Activated CD8-positive, alpha-beta memory T cell treated with anti-CD3 and anti-CD28 coated beads for 1 hour (primary cell): ENCODE measurements at places on chromosomes 16 and 17.

DNA sequence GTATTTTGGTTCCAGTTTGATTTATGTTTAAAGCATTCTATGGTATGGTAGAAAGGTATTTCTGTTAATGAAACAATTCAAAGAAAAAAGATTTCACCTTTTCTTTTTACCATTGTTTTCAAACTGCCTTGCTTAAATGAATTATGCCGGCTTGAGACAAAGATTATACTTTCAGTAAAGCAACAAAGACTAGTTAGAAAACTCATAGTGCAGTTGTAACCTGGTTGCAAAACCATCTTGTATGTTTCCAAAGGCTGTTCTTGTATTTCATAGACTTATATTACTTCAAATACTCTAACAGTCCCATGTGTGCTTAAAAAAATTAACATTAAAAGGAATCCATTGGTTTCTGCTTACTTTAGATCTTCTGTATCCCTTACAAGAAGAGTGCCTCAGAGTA lies 118.5 kb upstream of the NACA2 start:
- no peak for DNase-seq

GRCh38 chr17:50954641-50955121 lies 88.5 kb upstream of the TOB1 start:
- no peak for DNase-seq

DNA sequence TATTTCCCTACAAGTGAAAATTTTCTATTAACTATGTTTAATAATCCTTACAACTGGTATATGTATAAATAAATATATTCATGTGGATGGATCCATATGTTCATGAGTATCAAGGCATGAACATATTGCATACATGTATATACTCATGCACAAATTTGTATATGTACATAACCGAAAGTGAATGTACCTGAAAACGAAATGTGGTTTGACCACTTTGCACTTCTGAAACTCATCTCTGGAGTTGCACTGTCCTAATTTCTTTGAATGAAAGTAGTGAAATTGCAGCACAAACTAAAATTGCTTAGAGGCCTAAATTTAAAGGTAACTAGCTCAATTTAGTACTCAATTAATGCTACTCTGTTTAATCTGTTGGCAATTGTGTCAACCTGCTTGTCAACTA lies 27.4 kb upstream of the GNAO1 start:
- DNase-seq: no peak

DNA sequence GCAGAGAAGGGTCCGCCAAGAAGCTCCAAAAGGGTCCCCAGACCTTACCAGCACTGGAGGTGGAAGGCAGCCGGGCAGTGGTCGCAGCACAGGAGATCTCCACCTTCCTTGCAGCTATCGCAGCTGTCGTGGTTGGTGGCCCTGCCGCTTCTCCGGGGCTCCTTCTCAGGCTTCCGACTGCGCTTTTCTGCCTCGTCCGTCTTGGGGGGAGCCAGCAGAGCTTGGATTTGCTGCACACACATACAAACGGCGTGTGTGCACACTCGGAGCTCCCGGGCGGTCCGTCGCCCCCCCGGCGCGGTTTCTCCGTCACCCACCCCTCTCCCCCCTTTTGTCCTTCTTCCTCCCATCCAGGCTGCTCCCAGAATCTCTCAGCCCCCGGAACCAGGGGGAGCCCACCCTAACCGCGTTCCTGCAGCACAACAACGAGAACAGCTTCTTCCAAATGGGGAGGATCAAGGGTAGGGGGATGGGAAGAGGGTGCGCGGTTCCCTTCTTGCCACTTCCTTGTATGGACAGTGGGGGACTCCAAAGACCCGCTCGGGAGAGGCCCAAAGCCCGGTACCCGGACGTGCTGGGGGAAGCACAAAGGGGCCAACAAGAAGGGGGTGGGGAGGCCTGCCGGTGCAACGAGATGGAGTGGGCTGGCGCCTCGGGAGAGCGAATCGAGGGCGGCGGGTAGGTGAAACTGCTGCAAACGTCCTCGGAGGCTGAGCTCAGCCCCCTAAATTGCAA lies 1.1 kb downstream of the PHF12 start:
- DNase-seq: no peak

GRCh38 chr16:1492082-1492922 lies 858 bp upstream of the TELO2 start:
- DNase-seq: no peak

GRCh38 chr17:31583772-31584356 lies 192.4 kb downstream of the RAB11FIP4 start:
- no peak for DNase-seq

- DNase-seq: no peak
Measured at GRCh38 chr16:15865742-15866141, 8.9 kb upstream of the MYH11 start.

DNA sequence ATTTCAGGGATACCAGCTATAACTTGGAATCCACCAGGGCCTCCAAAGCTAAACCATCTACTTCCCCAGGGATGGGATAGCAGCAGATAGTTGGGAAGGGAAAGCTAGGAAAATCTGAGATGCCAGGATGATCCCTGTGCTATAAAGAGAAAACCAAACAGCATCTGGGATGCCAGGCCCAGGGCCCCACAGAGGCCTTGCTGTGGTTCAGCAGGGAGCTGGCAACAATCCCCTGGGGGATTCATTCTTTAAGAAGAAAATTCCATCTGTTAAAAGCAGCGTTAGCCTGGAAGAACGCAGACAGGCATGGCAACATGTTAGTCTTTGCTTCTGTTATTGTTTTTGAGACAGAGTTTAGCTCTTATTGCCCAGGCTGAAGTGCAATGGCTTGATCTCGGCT lies 16.6 kb downstream of the MYO18A start:
- DNase-seq: no peak

DNA sequence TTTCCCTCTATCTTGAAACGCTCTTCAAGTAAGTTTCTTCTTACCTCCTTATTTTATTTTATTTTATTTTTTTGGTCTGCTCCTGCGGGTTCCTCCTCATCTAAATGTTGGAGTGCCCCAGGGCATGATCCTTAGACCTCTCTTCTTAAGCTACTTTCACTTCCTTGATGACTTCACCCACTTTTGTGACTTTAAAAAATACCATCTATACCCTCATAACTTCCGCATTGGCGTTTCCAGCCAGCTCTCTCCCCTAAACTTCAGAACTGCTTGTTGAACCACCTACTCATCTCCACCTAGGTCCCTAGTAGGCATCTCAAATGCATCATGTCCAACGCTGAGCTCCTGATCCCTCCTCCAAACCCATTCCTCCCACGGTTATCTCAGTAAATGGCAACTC lies 51.4 kb upstream of the NFAT5 start:
- no peak for DNase-seq

DNA sequence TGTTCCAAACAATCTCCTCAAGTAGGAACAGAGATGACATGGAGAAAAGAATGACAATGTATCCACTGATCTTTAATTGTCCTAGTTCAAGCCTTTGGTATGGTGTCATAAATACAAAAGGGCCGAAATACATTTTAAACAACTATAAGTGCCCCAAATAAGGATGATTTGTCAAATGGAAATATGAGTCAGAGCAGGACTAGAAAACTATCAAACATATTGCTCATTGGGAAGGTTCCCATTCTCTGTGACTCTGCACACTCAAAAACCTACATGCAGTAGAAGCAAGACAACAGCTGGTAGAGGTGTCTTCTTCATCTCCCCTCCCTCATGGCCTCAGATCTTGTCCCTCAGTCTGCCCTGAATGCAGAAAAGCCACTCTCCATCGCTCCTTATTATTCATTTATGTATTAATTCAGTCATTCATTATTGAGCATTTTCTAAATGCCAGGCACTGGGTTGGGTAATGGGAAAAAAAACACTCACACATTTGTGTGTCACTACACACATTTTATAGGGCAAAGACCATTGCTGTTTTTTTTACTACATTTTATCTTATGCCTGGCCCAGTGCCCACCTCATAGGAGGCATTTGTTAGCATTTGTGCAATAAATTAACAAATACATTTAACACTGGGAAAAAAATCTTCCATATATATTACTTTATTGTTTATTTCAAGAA lies 10.1 kb downstream of the CA10 start:
- no peak for DNase-seq

DNA sequence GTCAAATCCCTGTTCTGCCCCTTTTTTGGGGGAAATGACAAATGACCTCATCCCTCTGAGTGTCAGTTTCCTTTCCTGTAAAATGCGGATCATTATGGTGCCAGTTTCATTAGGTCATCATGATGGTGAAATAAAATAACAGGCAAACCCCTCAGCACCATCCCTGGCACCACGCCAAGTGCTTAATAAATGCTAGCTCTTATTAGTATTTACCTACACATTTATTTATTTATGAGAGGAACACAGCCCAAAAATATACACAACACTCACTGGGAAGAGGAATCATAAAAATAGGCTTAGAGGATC lies 28.6 kb upstream of the GPRC5B start:
- no peak for DNase-seq

GRCh38 chr16:28524681-28525171 lies 14.0 kb downstream of the NUPR1 start:
- DNase-seq: no peak

GRCh38 chr17:30915833-30916611 lies 5.7 kb upstream of the ADAP2 start:
- no peak for DNase-seq

GRCh38 chr17:78939615-78940014 lies 14.4 kb upstream of the TIMP2 start:
- DNase-seq: no peak

GRCh38 chr17:62219221-62219899 lies 154.3 kb upstream of the MED13 start:
- DNase-seq: no peak

DNA sequence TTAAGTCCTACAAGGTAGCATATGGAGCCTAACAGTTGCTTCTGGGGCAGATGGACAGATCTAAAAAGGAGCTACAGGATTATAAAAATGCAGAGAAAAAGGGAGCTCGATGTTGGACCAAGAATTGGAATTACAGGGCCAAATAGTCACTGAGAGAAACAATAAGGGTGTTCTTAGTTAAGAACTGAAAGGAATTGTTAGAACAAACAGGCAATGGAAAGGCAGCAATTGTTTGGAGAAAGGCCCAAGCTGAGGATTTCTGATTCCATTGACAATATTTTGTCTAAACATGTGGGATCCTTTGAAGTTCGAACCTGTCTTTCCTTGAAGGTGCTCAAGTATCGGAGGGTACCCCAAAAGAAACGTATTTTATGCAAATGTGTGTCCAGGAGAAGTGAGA lies 513.6 kb upstream of the CDH8 start:
- DNase-seq: no peak

- no peak for DNase-seq
Measured at GRCh38 chr17:13113821-13114525, 96.1 kb upstream of the ELAC2 start.
